ENCODE measurements at places on chromosomes 13 and 19.
A peak's percentile ranks its signal among the peaks of the same experiment; 100 is the strongest.

DNA sequence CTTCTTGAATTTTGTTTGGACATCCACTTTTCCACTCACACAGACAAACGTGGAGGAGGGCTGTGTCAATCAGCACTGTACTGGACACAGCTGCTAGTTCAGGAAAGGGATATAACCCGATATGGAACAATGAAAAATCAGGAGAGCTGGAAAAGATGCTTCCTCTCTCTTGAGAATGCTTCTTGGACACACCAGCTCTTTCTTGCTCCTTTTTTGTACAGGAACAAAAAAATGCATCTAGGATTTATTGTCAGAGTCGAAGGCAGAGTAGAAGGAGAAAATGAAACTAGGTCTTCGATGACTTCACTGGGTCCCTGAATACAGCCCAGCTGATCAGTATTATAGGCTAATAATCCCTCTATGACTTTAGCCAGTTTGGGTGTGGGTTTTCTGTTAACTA lies 62.2 kb downstream of the PEG3 start:
- no peak for DNase-seq

DNA sequence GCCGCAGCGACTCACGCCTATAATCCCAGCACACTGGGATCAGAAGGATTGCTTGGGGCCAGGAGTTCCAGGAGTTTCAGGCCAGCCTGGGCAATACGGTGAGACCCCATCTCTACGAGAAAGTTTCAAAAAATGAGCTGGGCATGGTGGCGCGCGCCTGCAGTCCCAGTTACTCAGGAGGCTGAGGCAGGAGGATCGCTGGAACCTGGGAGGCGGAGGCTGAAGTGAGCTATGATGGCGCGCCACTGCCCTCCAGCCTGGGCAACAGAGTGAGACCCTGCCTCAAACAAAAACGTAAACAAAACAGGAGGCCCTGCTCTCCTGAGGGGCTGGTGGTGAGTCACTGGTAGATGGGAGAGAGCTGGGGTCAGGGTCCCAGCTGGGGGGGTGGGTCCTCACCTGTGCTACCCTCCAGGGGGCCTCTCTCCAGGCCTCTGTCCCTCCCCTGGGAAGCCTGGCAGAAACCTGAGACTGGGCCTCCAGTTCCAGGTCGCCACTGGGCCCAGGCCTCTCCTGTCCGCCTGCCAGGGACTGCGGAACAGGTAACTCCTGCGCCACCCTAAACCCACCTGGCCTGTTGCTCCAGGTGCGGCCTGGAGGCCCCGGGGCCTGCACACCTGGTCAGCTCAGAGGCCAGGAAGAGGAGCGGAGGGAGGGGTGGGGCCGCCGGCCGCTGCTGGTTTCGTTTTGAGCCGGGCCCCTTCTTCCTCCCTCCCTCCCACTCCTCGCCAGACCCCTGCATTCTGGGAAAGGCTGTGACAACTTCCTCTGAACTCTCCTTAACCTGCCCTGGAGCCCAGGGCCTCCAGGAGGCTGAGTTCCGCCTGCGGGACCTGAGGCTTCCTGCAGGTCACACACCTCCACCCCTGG lies 17.2 kb upstream of the ZBTB7A start:
- no peak for DNase-seq

GRCh38 chr13:107563099-107563925 lies 652.0 kb downstream of the LIG4 start:
- no peak for DNase-seq

GRCh38 chr13:34506796-34507195 lies 435.3 kb upstream of the NBEA start:
- no peak for DNase-seq

DNA sequence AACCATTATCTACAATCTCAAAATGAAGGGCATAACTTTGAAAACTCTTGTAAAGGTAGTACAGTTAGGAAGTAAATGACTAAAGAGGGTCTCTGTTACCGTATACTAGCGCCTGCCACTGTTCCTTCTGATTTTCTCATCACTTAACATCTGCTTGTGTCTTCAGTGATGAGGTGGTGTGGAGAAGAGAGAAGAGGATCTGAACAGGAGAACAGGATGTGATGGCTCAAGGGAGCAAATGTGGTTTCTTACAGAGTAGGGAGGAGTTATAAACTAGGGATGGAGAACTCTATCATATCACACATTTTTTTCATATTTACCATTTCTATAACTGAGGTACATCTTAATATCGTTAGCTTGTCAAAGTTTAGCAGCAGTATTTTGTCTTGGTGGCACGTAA lies 1.1 kb downstream of the KCTD4 start:
- DNase-seq: no peak

GRCh38 chr13:61187471-61187870 lies 228.2 kb downstream of the PCDH20 start:
- no peak for DNase-seq

DNA sequence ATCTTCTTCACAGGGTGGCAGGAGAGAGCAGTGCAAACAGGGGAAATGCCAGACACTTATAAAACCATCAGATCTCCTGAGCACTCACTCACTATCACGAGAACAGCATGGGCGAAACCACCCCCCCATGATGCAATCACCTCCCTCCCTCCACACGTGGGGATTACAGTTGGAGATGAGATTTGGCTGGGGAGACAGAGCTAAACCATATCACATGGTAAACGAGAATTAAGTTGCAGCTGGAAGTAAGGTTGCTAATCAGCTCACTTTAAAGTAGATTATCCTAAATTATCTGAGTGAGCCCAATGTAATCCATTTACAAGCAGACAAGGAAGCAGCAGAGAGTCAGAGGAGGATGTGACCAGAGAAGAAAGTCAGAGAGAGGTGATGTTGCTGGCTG lies 102.2 kb upstream of the IPO5 start:
- DNase-seq: no peak

- no peak for DNase-seq
Observed at GRCh38 chr13:32135056-32135390, 103.4 kb downstream of the FRY start.

DNA sequence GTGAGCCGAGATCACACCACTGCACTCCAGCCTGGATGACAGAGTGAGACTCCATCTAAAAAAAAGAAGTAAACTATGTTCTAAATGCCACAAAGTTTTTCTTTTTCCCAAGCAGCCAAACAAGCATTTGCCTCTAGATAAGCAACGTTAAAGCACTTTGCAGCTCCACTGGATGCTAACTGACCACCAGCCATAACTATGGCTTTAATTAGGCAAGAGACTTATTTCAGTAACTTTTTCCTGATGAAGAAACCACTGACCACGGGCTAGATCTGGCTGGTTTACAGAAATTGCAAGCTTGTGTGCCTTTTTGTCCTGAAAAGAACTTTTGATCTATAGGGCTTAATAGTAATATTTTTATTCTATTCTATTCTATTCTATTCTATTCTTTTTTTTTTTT lies 22.1 kb downstream of the CD70 start:
- DNase-seq: no peak

- peak; percentile 99 for DNase-seq
Observed at GRCh38 chr19:49487277-49488045, at the start of gene RPL13A. RPL13A (plus strand) TSS chr19:49487608; CDS start chr19:49487630, 22 bp downstream.

DNA sequence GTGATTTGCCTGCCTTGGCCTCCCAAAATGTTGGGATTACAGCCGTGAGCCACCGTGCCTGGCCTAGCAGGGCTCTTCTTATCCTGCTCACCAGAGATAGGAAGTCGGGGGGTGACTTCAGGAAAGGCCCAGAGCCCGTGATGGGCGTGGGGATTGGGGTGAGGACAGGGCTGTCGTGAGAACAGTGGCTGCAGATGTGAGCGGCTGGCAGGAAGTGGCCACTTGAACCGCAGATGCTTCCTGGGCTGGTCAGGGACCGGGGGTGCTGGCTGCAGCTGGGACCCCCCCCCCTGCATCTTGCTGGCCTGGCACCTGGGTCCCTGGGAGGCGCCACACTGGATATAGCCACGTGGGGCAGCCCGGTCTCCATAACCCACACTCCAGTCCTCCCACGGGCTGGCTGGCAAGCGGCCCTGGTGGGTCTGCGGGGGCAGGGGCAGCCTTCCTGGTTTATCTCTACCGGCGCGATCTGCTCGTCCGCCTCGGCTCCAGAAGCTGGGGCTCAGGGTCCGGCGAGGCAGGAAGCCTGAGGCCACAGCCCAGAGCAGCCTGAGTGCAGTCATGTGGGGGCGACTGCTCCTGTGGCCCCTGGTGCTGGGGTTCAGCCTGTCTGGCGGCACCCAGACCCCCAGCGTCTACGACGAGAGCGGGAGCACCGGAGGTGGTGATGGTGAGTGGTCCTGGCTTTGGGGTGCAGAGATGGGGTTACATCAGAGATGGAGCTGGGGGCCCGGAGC lies at the start of gene F2RL3:
Gene F2RL3 (plus strand): TSS at position 371 of the 737 bp plus-strand sequence. CDS start 191 bp downstream, at position 562.
- DNase-seq: peak; percentile 61

DNA sequence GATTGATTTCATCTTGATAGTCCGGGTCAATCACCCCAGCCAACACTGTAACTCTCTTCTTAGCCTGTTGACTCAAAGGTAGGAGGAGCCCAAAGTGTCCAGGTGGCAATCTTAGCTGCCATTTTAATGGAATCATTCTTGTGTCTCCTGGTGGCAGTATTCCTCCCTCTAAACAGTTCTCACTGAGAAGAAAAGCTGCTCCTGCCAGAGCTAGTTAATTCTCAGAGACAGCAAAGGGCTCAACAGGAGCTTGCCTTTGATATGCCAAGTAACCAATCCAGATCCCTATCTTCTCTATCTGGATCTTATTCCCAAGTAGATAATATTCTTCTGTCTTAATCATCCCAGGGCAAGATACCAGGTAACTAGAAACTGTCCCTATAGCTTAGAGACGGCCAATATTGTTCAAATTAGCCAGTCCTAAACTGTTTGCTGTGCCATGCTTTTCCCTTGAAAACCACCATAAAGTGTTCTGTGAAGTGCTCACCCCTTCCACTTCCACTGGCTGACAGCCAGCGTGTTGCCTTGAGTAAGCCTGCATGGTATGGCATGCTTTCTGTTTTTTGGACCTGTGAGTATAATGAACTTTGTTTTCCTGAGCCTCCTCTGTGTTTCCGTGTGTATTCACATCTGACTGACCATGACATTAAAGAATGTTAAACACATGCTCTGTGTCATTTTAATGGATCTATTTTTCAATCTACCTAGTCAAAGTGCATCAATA lies 463.7 kb upstream of the SLITRK5 start:
- no peak for DNase-seq

DNA sequence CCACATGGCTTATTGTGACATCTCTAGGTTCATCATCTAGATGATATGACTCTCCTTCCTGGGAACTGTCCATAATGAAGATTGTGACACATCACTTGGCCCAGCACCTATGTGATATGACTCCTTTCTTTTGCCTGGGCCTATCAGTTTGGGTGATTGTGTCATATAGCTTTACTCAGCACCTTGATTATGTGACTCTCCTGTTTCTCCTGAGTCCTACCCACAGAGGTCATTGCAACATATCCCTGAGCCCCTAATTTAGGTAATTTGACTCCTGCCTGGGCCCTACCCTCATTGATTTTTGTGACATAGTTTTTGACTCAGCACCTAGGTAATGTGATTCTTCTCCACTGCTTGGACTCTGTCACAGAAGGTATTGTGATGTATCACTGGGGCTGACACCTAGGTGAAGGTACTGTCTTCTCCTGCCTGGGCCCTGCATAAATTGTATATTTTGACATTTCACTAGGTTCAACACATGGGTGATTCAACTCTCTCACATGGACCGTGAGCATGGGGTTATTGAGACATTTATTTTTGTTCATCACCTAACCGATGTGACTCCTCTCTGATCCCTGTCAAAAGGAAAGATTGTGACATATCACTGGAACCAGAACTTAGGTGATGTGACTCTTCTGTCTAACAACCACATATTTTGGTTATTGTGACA lies 26.2 kb upstream of the ZNF254 start:
- DNase-seq: no peak

GRCh38 chr13:24042710-24043440 lies 117.6 kb upstream of the SPATA13 start:
- DNase-seq: no peak

- no peak for DNase-seq
Observed at GRCh38 chr19:45475537-45476291, 7.9 kb downstream of the FOSB start.

GRCh38 chr19:11187441-11187840 lies 9.9 kb downstream of the KANK2 start:
- DNase-seq: no peak

DNA sequence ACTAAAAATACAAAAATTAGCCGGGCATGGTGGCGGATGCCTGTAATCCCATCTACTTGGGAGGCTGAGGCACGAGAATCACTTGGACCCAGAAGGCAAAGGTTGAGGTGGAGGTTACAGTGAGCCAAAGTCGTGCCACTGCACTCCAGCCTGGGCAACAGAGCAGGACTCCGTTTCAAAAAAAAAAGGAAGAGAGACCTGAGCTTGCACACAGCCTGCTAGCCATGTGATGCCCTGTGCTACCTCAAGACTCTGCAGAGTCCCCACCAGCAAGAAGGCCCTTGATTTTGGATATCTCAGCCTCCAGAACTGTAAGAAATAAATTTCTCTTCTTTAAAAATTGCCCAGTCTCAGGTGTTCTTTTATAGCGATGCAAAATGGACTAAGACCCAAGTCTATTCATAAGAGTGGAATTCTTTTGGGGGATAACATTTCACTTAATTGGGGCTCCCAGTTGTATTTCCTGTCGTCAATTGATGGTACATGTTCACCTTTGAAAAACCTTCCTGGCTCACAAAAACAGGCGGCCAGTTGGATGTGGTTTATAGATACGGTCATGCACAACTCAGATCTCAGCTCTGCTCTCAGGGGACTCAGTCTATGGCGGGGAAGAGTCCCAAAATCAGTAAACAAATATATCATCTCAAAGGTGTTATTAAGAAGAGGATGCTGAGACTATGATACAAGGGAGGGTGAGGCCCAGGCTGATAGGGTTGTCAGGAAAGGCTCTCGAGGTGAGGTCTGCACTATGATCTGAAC lies 2.4 kb upstream of the CHERP start:
- no peak for DNase-seq

DNA sequence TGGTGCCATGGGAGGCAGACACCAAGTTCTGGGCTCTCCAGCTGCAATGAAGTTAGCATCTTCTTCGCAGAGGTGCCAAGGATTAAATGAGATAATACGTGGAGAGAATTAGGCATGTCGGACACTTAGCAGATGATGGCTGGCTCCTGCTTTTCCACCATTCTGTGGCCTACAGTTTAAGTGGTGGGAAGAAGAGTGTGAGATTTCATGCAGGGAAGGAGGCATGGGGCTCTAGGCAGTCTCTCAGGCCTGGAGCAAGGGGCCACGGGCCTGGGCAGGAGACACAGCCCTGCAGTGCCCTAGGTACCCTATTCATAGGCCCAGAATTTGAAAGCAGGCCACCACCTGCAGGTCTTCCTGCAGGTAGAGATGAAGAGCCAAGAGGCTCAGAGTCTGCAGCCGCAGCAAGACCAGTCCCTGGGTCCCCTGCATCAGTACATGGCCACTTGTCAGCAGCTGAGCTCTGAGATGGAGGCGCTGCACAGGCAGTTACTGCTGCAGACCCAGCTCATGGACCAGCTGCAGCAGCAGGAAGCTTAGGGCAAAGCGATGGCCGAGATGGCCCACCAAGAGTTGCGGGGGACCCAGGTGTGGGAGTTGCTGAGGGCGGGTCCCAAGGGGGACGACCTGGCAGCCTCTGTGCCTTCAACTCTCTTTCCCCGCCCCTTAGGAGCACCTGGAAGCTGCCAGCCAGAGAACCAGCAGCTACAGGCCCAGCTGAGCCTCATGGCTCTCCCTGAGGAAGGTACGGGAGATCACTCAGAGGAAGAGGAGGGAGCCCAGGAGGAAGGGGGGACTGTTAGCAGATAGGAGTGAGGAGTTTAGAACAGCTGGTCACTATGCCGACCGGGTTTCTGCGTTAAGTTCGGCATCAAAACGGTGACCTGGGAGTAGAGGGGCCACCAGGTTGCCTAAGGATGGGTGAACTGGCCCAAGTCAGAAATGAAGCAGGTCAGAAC lies 33.2 kb upstream of the ZNF492 start:
- DNase-seq: no peak

- DNase-seq: no peak
Observed at GRCh38 chr19:10915130-10916091, 13.0 kb downstream of the YIPF2 start.

- no peak for DNase-seq
Observed at GRCh38 chr13:40558656-40559055, 107.8 kb downstream of the FOXO1 start.
